ENCODE measurements at places on chromosomes 6 and 20. TPM values are rescaled to one million over a fixed set of nuclear protein-coding genes. Genes with fewer than 3 reads are reported as not detected.
A peak's percentile ranks its signal among the peaks of the same experiment; 100 is the strongest.

DNA sequence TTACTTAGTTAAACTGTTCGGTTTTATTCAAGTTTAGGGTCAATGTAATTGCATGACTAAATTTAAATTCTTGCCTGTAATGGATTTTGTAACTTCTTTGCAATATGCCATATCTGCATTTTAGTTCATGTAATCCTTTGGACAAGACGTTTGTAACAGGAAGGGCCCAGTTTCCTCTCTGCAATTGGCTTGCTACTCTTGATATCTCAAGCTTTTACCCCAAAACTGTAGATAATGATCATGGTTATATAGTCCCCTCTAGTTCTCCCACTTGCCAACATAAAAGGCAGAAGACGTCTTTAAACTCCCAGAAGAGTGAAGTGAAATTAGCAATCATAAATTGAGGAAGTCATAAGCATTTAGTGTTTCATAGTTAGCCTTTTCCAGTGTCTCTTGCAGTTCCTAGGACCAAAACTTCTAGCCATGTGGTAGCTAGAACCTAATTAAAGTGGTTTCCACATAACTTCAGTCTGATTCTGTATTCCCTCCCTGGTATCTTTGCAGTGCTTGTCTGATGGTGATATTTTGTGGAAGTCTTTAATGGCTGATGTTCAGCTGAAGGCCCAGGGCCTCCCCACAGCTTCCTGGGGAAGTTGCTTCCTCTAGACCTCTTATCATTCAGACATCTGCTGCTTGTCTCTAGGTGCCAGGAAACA lies 117.8 kb upstream of the SUPT3H start:
- DNase-seq: no peak
- no peaks in the 10 kb centered on the region for H3K27me3 ChIP-seq
- H3K27ac ChIP-seq: no peak overlapping the region
- peaks cover 14% of the 10 kb centered on the region for H3K4me1 ChIP-seq

DNA sequence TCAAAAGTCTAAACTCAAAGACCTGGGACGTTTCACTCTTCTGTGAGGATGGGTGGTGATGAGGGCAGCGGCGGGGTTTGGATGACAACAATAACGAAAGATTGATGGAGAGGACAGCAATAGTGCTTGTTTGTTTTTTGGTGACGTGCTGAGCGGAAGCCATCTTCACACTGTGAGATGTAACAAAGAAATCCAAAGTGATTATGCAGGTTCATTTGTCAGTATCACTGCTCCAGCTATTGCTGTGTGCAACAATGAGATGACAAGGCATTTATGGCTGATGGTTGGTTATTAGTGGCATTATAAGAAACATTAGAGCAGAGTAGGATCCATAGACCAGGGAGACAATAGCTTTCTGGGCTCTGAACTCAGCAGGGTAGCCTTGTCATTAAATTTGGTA lies 306.7 kb downstream of the RNF144B start:
- H3K27me3 ChIP-seq: no peaks in the 10 kb centered on the region
- no peak overlapping the region for H3K27ac ChIP-seq
- no peaks in the 10 kb centered on the region for H3K36me3 ChIP-seq
- peaks cover 10% of the 10 kb centered on the region for H3K4me1 ChIP-seq

DNA sequence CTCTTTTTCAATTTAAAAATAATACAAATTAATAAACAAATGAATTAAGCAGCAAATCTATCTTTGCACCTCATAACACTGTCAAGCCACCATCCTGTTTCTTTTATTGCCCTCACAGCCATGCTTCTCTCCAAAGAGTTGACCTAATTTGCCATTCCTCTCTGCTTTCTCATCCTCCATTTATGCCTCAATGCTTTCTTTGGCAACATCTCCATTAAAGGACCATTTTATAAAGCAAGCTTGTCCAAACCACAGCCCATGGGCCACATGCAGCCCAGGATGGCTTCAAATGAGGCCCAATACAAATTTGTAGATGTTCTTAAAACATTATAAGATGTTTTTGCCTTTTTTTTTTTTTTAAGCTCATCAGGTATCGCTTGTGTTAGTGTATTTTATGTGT lies 26.4 kb upstream of the MEI4 start:
- no peaks in the 10 kb centered on the region for H3K4me1 ChIP-seq
- DNase-seq: no peak
- H3K27me3 ChIP-seq: peaks cover 3% of the 10 kb centered on the region
- H3K27ac ChIP-seq: no peak overlapping the region
- H3K36me3 ChIP-seq: no peaks in the 10 kb centered on the region
- no peak overlapping the region for H3K4me3 ChIP-seq

DNA sequence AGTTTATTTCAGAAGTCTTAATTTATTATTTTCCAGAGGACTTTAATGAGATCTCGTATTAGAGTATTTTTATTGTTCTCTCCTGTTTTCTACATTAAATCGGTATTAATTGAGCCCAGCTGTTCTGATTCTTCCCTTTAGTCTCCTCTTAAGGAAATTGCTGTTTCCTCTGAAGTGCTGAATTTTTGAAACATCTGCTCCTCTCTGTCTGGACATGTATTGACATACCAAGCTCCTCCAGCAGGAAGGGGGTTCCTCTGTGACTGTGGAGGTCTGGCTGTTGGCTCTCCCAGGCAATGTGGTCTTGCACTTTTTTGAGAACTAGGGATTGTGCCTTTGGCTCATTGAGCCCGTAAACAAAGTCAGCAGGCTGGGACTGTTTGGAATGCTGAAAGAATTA lies 74.9 kb downstream of the MAP3K4 start:
- DNase-seq: no peak
- no peak overlapping the region for H3K4me3 ChIP-seq
- no peak overlapping the region for H3K27ac ChIP-seq
- H3K36me3 ChIP-seq: peaks cover 4% of the 10 kb centered on the region
- H3K27me3 ChIP-seq: no peaks in the 10 kb centered on the region
- H3K4me1 ChIP-seq: peaks cover 3% of the 10 kb centered on the region

DNA sequence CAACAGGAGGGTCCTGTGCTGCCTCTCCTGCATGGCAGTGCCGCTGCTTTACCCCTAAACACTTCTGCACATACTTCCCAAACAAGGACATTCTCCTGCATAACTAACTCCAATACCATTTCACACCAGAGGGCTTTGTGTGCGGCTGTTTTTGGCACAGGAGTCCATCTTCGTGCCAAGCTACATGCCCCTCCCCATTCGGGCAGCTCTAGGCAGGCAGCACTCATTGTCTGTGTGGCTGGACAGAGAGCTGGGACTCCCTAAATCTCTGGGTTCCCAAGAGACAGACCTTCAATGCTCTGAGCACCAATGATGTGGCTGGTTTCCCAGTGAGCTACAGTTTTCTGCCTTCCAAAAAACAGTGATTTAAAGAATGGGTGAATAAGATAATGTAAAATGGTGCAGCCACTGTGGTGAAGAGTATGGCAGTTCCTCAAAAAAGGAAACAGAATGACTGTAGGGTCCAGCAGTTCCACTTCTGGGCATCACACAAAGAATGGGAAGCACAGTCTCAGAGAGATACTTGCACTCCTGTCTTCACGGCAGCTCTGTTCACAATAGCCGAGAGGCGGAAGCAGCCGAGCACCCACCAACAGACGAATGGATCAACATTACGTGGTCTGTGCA lies 80.3 kb upstream of the DUSP22 start:
- H3K27ac ChIP-seq: no peak overlapping the region
- DNase-seq: no peak
- no peaks in the 10 kb centered on the region for H3K4me1 ChIP-seq
- no peak overlapping the region for H3K4me3 ChIP-seq

- no peaks in the 10 kb centered on the region for H3K27me3 ChIP-seq
- H3K4me3 ChIP-seq: no peak overlapping the region
- no peak for DNase-seq
- H3K4me1 ChIP-seq: peaks cover 34% of the 10 kb centered on the region
These were observed 51.9 kb upstream of the SLC22A16 start for GRCh38 chr6:110528101-110528929.

GRCh38 chr20:2816583-2817340 lies 598 bp downstream of the TMEM239 start:
- no peaks in the 10 kb centered on the region for H3K27me3 ChIP-seq
- no peak for DNase-seq
- peaks cover 9% of the 10 kb centered on the region for H3K36me3 ChIP-seq
- H3K4me1 ChIP-seq: peaks cover 38% of the 10 kb centered on the region
- H3K27ac ChIP-seq: no peak overlapping the region

GRCh38 chr6:137286916-137287315 lies 67.7 kb upstream of the IFNGR1 start:
- no peak for DNase-seq
- no peak overlapping the region for H3K27ac ChIP-seq
- H3K4me1 ChIP-seq: peaks cover 7% of the 10 kb centered on the region
- H3K27me3 ChIP-seq: peaks cover 22% of the 10 kb centered on the region
- peaks cover 3% of the 10 kb centered on the region for H3K36me3 ChIP-seq

DNA sequence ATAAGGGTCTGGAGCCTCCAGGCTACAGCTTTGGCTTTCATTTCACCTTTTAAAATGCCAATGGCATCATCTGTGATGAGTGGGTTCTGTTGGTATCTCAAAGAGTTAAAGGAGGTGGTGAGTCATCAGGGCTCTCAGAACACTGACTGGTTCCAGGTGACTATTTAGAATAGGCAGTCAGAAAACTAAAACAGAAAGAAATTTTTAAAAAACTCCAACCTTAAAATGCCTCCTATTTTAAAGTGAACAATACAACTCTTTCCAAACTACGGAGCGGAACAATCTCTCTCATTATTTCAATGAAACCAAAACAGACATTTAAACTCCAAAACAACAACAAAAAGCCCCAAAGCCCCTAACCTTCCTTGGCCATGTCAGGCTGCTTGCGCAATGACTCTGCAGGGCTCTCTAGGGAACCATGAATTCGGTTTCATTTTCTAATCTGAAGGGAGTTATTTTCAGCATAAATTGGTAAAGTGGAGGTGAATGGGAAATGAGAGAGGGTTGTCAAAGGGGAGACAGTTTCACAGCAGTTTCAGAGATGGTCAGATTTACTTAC lies 194.9 kb downstream of the KIF6 start:
- DNase-seq: no peak
- no peak overlapping the region for H3K4me3 ChIP-seq
- peaks cover 4% of the 10 kb centered on the region for H3K36me3 ChIP-seq
- no peak overlapping the region for H3K27ac ChIP-seq
- H3K27me3 ChIP-seq: no peaks in the 10 kb centered on the region

DNA sequence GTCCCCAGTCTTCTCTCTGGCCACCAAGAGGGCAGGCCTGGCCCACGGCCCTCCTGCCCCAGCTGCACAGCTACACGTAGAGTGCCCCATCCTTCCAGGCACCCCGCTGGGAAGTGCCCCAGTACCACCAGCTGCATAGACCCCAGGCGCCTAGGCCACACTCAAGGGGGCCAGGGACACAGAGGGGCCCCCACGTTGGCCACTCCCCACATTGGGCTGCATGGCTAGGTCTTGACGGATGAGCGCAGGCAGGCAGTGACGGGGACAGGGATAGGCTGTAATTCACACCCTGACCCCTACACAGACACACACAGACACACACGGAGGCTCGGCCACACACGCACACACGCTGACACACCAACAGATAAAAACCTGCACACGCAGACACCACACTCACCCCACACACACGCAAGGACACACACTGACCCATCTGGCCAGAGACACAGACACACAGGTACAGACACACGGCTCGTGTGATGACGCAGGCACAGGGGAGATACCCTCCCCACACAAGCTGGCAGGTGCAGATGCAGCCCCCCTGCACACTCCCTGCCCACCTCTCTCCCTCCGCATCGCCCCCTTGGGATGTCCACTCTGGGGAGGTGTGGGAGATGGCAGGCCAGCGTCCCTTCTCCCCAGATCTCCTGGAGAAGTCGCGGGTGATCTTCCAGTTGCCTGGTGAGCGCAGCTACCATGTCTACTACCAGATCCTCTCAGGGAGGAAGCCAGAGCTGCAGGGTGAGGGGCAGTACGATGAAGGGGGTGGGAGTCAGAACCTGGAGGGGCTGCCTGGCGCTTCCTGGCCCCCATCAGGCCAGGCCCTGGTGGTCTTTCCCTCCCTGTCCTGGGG lies 30.0 kb downstream of the MYH7B start:
- H3K27me3 ChIP-seq: peaks cover 23% of the 10 kb centered on the region
- peak; percentile 85 for DNase-seq
- no peak overlapping the region for H3K27ac ChIP-seq
- peaks cover 3% of the 10 kb centered on the region for H3K4me1 ChIP-seq
- H3K4me3 ChIP-seq: no peak overlapping the region
- no peaks in the 10 kb centered on the region for H3K36me3 ChIP-seq

- DNase-seq: no peak
- H3K27ac ChIP-seq: peak overlapping the region; percentile 42
- H3K4me1 ChIP-seq: peaks cover 34% of the 10 kb centered on the region
- no peak overlapping the region for H3K4me3 ChIP-seq
These were observed 125.6 kb downstream of the MAFB start for GRCh38 chr20:40563296-40563950.

- peak overlapping the region; percentile 77 for H3K27ac ChIP-seq
- no peaks in the 10 kb centered on the region for H3K27me3 ChIP-seq
- peaks cover 49% of the 10 kb centered on the region for H3K4me1 ChIP-seq
- peaks cover 22% of the 10 kb centered on the region for H3K36me3 ChIP-seq
These were observed 47.4 kb upstream of the DSN1 start for GRCh38 chr20:36820928-36821327.

DNA sequence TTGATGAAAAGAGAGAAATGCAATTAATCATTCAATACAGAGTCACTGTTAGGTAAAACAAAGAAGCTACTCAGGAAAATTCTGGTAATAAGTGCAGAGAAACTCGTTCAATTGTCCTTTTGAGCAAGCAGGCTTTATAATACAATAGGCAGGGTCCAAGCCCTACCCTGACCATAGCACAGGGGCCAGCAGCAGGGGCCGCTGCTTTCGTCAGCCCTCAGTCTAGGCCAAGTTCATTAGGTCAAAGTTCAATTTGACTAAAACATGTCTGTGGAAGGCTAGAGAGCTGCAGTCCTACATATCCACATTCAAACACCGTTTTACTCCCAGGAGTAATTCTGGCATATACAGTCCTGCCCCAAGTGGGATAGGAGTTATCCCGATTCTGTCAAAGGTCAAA lies 94.6 kb downstream of the BCAS1 start:
- no peak for DNase-seq
- no peaks in the 10 kb centered on the region for H3K4me1 ChIP-seq
- no peak overlapping the region for H3K27ac ChIP-seq

GRCh38 chr6:113881478-113881980 lies 24.4 kb downstream of the MARCKS start:
- peaks cover 1% of the 10 kb centered on the region for H3K36me3 ChIP-seq
- H3K4me1 ChIP-seq: peaks cover 25% of the 10 kb centered on the region
- no peak overlapping the region for H3K27ac ChIP-seq
- H3K27me3 ChIP-seq: no peaks in the 10 kb centered on the region
- no peak for DNase-seq

GRCh38 chr6:159466926-159467325 lies 226.1 kb downstream of the SOD2 start:
- peaks cover 2% of the 10 kb centered on the region for H3K27me3 ChIP-seq
- H3K27ac ChIP-seq: no peak overlapping the region
- no peaks in the 10 kb centered on the region for H3K36me3 ChIP-seq
- no peak for DNase-seq
- H3K4me3 ChIP-seq: no peak overlapping the region
- no peaks in the 10 kb centered on the region for H3K4me1 ChIP-seq

- H3K4me1 ChIP-seq: peaks cover 14% of the 10 kb centered on the region
- H3K27ac ChIP-seq: no peak overlapping the region
- H3K36me3 ChIP-seq: no peaks in the 10 kb centered on the region
- no peak for DNase-seq
- H3K4me3 ChIP-seq: no peak overlapping the region
These were observed 71.4 kb upstream of the TCF21 start for GRCh38 chr6:133817460-133818047.

GRCh38 chr20:62303340-62304226 lies 786 bp downstream of the ADRM1 start:
- peaks cover 7% of the 10 kb centered on the region for H3K36me3 ChIP-seq
- DNase-seq: no peak
- H3K4me1 ChIP-seq: peaks cover 32% of the 10 kb centered on the region
- peak overlapping the region; percentile 92 for H3K27ac ChIP-seq

The KHDC1L gene
- total RNA-seq: not detected

The EMILIN3 gene
- 0.46 TPM for total RNA-seq

The MAP7 gene
- total RNA-seq: 0.77 TPM

The CCM2L gene
- not detected for total RNA-seq

The RAB44 gene
- total RNA-seq: not detected

The HINT3 gene
- 19.3 TPM for total RNA-seq

The EPPIN gene
- total RNA-seq: not detected

The ARG1 gene
- total RNA-seq: not detected
